ENCODE measurements at places on chromosomes 12 and 14.

- no peak for DNase-seq
Measured at GRCh38 chr12:131852551-131853299, 24.5 kb downstream of the MMP17 start.

DNA sequence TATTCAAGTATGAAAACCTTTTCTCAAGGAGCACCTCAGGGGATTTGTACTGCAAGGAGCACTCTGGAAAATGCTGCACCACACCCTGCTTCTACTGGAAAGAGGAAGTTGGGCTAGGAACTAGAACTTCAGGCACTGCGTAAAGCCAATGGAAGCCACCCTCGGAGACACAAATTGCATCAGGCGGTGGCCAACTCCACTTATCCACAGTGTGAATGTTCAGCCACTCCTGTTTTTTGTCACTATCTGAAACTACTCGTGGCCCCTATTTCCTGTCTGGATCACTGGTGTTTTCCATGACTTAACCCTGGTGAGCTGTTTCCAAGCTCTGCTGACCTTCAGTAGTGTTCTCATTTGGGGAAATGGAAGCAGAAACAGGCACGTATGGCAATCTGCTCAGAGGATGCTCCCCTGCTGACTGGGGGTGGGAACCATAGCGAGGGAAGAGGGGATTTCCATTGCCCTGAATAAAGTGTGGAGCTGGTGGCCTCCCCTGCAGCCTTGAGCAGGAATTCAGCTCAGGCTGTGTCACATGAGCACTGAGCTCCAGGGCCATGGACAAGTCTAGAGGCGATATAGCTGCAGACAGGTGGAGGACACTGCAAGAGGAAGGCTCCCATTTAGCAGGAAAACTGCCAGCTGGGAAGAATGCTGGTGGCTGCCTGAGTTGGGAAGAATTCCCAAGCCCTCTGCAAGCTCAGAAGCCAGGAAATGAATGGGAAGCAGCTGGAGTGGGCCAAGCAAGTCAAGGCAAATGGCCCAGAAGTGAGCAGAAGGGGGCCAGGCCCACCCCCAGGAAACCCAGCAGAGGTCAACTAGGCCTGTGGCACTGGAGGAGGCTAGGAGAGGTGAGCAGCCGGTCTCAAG, 50.5 kb upstream of the RAP1B start:
- no peak for DNase-seq

- DNase-seq = no peak
Measured at GRCh38 chr14:92565718-92566115, 52.1 kb downstream of the RIN3 start.

GRCh38 chr14:37515771-37516170, 79.3 kb downstream of the FOXA1 start:
- DNase-seq = no peak

DNA sequence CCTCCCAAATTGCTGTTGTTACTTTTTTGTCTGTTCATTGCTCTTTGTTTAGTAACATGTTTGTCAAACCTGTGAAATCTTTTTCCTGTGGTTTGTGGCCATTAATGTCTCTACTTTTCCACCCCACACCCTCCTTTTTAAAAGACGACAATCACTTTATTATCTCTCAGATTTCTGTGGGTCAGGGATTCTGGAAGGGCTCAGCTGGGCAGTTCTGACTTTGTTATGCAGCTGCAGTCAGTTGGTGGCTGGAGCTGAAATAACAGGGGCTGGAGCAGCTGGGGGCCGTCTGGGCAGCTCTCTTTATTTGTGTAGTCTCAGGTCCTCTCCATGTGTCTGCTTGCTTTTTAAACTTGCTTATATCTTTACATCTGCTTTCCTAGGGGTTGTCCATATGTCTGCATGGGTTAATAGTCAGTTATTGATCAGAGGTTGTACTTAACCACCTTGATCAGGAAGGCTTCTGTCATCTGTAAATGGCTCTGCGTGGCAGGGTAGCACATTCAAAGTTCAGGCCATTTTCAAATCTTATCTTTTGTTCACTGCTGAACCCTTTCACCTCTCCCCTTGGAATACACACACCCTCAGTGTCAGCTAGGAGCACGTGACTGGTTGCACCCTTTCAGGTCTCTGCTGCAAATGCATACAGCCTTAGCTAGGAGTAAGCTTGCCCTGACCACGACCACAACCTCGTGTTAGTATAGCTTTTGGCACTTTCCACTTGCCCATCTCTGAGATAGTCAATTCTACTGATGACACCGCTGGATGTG, 27.9 kb downstream of the BORCS5 start:
- peak; percentile 56 for DNase-seq

- DNase-seq = no peak
Measured at GRCh38 chr14:75249251-75249957, 29.2 kb upstream of the FOS start.

DNA sequence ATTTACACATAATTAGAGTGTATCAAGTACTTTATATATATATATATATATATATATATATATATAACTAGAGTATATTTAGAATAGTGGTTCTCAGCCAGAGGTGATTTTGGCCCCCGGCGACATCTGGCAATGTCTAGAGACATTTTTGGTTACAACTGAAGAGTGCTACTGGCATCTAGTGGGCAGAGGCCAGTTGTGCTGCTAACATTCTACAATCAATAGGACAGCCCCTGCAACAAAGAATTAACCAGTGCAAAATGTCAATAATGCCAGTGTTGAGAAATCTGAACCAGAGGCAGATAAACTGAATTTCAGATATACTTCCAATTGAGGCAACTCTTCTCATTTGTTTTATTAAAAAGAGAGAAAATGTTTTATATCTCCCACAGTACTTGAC, 8.9 kb downstream of the GTF2A1 start:
- DNase-seq = peak; percentile 73

DNA sequence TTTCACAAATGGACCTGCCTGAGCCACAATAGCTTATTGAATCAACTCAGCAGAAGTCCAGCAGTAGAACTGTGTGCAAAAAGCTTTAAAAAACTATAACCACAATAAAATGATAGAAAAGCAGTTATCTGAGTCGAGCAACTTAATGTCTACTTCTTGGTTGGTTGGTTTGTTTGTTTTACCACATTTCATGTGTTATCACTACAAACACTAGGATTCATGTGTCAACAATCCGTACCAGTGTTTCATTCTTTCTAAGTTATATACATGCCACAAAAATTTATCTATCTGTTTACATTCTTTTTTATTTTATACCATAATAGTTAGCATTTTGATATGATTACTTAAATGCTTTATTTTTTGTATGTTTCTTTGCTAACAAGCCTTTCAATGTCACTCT, 339.0 kb downstream of the KCNH5 start:
- no peak for DNase-seq

- DNase-seq = peak; percentile 47
Measured at GRCh38 chr14:92121207-92121669, 268 bp downstream of the NDUFB1 start.

GRCh38 chr12:122544537-122544936, 17.5 kb downstream of the KNTC1 start:
- no peak for DNase-seq

DNA sequence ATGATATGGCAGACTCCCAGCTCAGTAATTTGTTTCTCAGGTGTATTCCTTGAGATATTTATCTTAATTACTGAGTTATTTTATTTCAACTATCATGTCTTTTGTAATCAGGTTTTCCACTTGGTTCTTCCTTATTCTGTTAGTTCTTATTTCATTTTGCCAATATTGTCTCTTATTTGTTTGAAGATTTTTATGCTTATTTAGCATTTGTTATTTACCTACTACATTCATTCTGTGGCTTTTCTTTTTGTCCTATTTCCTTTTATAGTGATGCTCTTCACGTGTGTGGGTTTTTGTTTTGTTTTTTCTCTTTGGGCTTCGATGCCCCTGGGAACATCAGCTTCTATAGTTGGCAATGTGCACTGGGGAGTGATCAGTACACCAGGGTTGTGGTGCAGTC, 40.5 kb upstream of the CRADD start:
- DNase-seq = no peak

DNA sequence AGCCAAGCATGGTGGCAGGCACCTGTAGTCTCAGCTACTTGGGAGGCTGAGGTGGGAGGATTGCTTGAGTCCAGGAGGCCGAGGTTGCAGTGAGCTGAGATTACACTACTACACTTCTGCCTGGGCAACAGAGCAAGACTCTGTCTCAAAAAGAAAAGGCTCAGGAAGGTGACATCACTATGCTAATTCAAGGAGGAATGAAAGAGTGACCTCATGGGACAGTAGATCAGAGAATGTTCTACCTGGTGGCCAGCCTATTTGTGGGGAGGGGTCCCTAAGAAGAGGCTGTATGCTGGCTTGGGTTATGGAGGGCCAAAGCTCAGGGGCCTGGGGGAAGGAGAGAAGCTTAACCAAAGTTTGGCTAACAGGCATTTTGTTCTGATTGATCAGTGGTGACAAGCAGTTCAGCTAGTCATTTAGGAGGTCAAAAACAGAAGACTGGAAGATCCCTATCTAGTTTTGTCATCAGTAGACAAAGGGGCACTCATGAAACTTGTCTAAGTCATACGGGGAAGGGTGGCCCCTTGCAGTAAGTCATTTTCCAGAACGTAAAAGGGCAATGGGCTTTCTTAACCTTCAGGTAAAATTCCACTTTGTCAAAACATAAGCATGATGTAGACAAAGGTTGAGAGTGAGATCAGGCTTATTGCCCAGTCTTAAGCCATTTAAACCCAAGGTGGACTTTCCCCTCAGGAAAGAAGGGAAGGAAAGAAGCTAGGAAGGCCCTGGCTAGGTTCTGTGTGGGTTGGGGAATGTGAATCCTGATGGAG, 60.8 kb upstream of the EEA1 start:
- DNase-seq = no peak

DNA sequence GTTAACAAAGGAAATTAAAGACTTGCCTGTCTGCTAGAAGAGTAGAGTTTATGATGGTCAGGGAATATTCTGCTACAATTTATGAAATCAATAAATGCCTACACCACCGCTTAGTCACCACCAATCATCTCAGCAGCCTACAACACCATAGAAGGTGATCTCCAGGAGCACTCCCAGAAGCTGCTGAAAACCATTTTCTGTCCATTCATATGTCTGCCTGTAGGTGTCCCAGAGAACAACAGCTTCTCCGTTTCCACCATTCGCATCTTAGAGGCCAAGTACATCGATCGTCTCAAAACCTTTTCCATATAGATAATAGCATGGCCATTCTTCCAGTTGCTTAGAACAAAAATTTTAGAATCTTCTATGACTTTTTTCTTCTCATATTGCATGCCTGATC, 303.4 kb downstream of the KCNC2 start:
- DNase-seq = no peak

GRCh38 chr14:32468955-32469354, 139.9 kb downstream of the AKAP6 start:
- no peak for DNase-seq

DNA sequence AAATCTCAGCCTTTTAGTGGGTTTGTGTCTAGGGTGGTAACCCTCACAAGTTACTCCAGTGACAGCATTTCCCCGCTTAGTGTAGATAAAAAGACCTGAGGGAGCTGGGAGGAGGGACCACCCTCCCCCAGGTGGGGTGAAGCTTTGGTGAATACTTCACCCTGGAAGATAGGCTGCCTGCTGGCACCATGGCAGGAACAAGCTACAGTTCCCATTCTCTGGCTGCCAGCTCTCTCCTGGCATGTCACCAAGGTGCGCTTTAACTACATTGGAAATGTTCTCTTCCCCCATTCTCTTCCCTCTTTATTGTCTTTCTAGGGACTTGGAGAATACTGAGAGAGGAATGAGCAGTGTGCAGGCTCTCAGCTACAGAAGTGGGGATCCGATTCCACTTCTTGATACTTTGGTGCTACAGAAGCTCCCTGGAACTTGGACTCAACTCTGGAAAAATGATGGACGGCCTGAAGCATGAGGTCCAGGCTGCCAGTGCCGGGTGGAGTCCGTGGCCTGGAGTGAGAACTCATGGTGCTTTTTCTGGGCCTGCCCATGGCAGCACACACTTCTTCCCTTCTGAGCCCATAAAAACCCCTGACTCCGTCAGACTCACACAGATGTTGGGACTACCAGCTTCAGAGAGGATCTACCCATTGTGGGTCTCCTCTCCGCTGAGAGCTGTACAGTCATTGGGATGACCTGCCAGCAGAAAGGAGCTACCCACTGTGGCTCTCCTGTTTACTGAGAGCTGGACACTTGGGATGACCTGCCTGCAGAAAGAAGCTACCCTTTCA, 198.0 kb downstream of the ADGRD1 start:
- DNase-seq = no peak

DNA sequence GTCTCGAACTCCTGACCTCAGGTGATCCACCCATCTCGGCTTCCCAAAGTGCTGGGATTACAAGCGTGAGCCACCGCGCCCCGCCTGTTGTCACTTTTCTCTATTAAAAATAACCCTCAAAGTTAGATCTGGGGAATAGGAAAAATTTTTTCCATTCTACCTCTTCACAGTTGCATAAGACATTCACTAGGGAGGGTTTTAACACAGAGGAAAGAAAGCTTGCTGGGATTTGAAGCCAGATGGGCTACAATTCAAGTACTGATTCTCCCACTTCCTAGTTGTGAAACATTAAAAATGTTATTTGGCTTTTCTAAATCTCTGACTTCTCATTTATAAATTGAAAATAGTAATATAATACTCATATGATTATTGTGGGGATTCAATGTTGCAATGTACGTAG, 23.3 kb upstream of the SLC15A5 start:
- DNase-seq = no peak

DNA sequence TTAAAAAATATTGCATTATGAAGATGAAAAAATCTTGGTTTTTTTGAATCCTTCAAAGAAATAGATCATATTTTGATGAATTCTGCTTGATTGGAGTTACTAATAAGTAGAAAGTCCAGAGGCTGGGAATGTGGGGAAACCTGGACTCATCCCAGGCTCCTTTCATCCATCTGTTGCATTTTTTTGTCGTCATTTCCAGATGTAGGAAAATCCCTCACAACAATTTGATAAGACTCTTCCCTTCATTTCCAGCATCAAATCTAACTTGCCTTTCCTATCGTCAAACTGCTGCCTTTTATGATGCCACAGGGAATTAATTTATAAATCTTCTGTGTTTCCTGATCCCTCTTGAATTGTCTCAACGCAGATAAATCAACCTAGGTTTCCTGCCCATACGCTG, 211.6 kb downstream of the FBXL14 start:
- no peak for DNase-seq

DNA sequence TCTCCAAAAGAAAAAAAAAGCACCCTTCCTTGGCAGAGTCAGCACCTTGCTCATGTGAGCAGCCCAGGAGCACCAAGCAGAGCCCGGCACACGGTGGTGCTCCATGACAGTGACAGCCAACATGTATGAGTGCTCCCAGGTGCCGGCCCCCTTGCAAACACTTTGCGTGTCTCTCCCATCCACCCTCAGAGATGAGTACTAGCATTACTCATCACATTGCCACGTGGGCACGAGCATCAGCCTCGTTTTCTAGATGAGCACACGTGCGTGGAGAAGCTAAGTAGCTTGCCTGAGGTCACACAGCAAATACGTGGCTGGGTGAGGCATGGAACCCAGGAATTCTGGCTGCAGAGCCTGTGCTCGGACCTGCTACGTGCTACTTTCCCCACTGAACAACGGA, 177.9 kb upstream of the PRMT8 start:
- DNase-seq = peak; percentile 89

GRCh38 chr12:79997096-79997791, 62.3 kb upstream of the PPP1R12A start:
- no peak for DNase-seq

Data from head of caudate nucleus (tissue), 42 donors.